ENCODE measurements at places on chromosomes 1 and 21.

DNA sequence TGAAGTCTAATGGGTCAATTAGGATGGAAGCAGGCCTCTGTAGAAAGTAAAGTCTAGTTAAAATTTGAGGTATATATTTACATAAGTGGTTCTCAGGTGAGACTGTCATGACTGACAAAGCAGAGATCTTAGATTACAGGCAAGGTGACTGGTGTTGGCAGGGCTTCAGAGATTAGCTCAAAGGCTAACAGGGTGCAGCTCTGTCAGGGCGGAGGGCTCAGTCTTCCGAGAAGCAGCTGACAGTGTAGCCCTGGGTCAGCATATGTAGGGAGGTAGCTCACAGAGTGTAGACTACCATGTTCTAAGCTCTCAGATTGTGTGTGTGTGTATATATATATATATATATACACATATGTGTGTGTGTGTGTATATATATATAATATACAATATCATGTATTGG, 54.7 kb downstream of the RBM11 start:
- no peak for DNase-seq

- DNase-seq: no peak
Observed at GRCh38 chr1:212819726-212820125, 27.7 kb downstream of the SPATA45 start.

GRCh38 chr1:99965646-99966375, 4.0 kb upstream of the SLC35A3 start:
- no peak for DNase-seq

GRCh38 chr1:97091679-97092078, 370.1 kb downstream of the PTBP2 start:
- no peak for DNase-seq

DNA sequence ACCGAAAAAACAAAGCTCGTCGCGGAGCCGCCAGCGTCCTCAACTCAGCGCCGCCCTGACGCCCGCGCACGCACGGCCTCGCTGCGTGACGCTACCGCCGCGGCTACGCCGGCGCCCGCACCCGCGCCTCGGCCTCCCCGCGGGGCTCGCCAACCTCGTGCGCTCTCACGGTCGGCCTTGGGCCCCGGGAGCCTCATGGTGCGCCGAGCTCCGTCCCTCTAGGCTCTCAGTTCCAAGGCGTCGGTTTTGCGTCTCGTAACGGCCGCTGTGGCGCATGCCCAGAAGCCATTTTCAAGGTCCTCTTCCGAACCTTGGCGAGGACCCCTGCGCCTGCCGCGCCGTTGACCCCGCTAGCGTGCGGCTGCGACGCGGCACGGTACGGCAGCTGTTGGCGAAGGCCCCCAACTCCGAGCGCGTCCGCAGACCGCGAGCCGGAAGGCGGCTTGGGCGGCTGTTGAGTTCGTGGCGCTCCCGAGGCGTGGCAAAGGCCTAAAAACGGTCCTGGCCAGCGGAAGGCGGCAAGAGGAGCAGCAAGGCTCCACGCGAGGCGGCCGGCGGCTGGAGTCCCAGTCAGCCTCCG, at the start of gene HENMT1:
Gene HENMT1, minus strand, starts transcription at position 64 of the 580 bp plus-strand sequence. CDS start 1,209 bp downstream, outside the sequence.
- no peak for DNase-seq

DNA sequence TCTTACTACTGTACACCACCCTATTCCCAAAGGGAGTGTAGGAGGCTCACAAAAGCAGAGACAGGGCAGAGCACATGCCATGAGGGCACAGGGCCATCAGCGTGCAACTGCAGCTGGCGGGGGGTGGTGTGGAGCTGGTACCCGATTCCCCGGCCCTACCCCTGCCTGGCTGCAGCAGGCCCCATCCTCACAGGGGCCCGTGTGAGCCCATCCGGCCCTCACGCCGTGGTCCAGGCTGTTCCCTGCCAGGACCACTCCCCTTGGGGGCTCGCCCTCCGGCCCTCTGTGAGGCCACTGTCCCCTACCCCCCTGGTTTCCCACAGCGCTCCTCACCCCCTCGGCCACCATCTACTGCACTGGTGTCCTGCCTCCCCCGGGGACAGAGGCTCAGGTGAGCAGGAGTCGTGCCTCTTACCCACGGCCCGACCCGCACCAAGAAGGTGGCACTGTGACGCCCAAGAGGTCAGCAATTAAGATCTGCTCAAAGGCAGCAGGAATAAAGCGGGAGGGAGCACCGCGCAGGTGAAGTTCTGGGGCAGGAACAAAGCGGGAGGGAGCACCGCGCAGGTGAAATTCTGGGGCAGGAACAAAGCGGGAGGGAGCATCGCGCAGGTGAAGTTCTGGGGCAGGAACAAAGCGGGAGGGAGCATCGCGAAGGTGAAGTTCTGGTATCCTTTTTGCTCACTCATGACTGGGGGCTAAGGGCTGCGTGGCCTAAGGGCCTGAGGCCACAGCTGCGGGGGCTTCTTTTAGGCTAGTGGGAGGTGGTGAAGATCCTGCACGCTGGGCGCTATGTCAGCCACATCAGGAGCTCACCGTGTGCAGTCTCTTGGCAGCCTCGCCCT, 3.9 kb downstream of the POFUT2 start:
- DNase-seq: no peak

DNA sequence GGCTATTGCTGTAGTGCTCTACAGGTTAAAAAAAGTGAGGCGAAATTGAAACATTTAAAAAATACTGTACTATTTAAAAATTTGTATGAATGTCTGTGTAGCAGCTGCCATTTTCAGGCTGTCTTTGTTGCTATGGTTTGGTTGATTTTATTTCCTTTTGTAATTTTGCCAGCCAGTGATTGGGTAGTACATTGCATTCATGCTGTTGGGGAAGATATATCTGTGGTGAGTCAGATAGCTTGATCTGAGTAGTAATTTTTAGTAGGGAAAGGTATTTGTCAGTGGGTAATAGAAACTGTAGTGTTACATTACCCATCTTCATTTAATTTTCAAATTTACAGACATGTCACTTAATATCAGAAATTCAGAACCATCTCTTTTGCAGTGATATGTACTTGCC, 15.0 kb downstream of the NFIA start:
- no peak for DNase-seq

DNA sequence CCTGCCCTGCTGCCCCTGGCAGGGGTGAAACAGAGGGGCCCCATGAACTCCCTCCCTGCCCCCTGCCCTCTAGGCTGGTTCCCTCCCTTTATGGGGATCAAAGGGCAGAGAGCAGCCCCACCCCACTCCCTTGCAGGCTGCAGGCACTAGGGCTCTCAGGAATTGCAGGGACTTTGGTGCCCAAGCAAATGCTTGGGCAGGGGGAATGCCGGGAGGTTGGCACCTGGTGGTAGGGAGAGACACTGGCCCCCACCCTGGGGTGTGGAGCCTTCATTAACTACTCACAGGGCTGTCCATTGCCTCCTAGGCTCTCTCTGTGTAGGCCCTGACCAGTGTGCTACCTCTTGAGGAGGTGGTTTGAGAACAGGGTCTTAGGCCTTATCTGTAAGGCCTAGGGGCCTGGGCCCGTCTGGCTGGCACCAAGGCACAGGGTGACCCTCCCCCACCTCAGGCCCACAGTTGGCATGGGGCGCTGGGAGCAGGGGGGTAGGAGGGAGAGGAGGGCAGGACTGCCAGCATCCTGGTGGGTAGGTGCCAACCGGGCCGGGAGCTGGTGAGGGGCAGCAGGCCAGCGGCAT, 4.7 kb downstream of the ZBTB7B start:
- no peak for DNase-seq

DNA sequence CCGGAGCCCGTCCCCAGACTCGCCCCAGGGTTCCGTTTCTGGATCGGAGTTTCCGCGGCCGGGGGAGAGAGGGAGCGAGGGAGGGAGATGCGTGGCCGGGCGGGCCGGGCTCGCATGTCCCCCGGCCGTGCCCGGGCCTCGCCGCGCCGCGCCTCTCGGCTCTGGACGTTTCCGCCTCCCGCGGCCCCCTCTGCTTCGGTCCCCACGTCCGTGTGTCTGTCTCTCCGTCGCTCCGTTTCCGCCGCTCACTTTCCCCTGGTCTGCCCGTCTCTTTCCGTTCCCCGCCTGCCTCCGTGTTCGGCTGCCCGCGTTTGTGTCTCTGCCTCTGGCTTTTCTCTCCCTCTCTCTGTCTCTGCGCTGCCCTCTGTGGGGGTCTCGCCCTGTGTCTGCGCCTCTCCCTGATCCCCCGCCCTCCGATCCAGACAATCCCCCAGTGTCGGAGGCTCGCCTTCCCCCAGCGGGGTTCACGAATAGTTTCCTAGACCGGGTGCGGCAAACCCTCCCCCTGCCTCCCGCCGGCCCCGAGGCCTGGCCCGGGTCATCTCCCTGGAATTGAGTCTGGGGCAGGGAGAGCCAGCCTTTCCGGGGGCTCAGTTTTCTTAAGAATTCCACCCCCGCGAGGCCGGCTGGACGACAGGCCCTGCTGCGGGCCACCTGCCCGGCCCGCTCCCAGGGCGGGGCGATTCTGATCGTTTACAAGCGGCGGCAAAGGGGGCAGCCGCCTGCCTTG, 735 bp downstream of the NBL1 start:
- no peak for DNase-seq

DNA sequence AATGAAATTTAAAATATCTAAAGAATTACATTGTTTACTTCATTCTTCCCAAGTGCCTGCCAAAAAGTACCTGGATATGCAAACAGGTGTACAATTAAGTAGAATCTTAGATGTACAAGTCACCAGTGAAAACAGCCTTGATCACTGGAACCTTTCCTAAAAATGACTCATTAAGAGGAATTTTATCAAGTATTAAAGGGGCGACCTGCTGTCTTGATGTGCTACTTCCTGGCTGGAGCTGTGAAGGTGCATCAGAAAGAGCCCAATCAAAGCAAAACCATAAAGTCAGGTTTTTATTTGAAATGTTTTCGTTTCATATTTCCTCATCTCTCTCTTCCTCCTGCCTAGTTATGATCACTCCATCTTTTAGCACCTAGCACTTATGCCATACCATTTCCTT, 33.4 kb downstream of the IFI44 start:
- DNase-seq: no peak

GRCh38 chr1:163799190-163799805, 477.5 kb downstream of the NUF2 start:
- no peak for DNase-seq

GRCh38 chr1:226506921-226507320, 41.6 kb upstream of the STUM start:
- no peak for DNase-seq

GRCh38 chr1:228375578-228376261, 30.9 kb downstream of the TRIM11 start:
- no peak for DNase-seq

- no peak for DNase-seq
Observed at GRCh38 chr1:55624766-55625165, 409.6 kb upstream of the USP24 start.

- DNase-seq: no peak
Observed at GRCh38 chr1:19476450-19477190, 8.7 kb downstream of the CAPZB start.

DNA sequence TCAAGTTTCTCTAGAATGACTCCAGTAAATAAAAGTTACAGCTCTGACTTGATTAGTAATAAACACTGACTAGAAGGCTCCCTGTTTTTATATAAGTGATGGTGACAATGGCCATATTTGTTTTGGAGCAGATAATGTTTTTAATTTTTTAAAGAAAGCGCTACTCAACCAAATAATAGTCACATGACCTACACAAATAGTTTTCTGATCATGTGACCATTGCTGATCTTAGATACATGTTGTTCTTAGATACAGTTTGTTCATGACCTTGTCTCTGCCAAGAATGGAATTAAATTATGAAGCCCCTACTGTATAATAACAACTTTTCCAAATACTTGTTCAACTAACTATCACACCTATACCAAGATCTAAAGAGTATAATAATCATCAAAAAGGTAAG, 22.3 kb upstream of the CLDN8 start:
- DNase-seq: no peak

DNA sequence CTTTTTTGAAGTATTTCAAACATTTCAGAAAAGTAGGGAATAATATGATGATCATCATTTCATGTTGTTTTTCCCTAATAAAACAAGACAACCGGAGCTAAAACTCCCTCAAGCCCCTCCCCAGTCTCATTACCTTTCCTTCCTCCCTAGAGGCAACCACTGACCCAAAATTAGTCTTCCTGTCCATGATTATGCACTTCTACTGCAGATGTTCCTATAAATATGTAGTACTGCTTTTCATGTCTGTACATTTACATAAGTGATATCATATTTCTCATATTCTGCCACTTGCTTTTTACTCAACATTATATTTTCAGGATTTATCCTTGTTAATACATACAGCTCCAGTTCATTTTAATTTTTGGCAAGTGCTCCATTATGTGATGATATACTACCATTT, 58.7 kb upstream of the GOLT1A start:
- DNase-seq: no peak

GRCh38 chr1:171597203-171597602, 24.8 kb upstream of the MYOCOS start:
- no peak for DNase-seq

DNA sequence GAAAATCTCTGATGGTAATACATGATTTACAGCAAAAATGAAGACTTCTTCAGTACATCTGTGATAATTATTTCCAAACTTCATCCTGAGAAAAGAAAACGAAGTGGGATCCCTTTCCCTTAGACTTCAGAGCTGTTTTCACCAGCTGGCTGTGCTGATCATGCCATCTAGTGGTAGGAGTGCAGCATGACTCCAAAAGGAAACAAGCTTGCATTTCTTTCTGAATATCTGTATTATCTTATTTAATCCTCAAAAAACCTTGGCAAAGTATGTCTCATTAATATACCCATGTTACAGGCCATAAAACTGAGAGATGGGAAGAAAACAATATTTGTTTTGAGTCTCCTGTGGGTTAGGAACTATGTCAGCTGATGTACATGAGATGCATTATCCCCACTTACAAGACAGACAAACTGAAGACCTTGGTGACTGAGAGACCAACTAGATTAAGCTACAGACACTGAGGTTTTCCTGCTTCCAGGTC, 9.8 kb upstream of the GJA8 start:
- DNase-seq: no peak

GRCh38 chr1:30268923-30269666, 454.3 kb downstream of the MATN1 start:
- DNase-seq: no peak

DNA sequence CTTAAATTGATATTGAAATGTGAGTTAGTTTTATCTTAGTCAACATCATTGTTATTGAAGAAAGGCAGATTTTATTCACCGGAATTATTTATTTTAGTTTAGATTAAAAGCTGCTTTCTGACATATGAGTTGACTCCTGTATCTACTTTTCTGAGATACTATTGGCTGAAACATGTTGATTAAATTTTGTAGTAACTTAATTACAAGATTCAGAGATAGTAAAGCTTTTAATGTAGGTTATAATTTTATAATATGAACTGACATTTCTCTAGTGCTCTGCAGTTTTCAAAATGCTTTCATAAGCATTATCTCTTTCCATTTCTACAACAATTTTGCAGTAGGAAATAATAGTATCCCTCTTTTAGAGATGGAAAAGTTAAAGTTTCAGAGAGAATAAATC, 616.0 kb downstream of the USP25 start:
- DNase-seq: no peak

GRCh38 chr1:237687804-237688203, 202.9 kb downstream of the ZP4 start:
- DNase-seq: no peak

- DNase-seq: no peak
Observed at GRCh38 chr21:27086186-27086585, 119.3 kb upstream of the ADAMTS5 start.

- DNase-seq: no peak
Observed at GRCh38 chr1:240402326-240402725, 209.6 kb downstream of the GREM2 start.

Measured in GOT3 (cell line).